GM23338 (cell line): ENCODE measurements at places on chromosomes 16 and 17.

DNA sequence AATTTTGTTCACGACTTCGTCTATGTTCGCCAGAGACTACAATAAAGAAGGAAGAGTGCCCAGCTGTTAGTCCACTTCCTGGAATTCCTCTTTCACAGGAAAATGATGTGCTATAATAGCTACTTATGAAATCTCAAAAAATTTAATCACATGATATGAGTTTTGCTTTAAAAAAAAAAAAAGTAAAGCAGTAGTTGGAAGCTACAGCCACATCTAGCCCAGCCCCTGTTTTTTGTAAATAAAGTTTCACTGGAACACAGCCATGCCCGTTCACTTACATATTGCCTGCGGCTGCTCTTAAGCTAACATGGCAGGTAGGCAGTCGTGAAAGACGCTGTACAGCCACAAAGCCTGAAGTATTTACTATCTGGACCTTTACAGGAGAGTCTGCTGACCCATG lies 15.3 kb downstream of the VPS53 start:
- H3K27ac ChIP-seq = no peak overlapping the region
- 0 out of 2 replicates have a peak, but pooled peaks cover 4% of the 10 kb centered on the region for H3K36me3 ChIP-seq
- H3K4me1 ChIP-seq = 0 out of 2 replicates have a peak, but pooled peaks cover 2% of the 10 kb centered on the region
- no peak overlapping the region for H3K4me3 ChIP-seq

DNA sequence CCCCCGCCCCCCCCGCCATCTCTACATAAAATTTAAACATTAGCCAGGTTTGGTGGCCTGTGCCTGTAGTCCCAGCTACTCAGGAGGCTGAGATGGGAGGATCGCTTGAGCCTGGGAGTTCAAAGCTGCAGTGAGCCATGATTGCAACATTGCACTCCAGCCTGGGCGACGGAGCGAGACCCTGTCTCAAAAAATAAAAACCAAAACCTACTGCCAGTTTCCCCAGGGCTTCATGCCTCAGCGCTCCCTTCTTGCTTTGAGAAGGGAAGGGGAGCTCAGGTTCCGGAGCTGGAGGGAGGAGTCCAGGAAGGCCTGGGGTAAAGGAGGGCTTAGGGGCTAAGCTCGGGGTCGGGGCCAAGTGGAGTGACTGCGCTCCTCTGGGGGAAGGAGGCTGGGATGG lies 20.5 kb downstream of the PLCD3 start:
- peaks cover 4% of the 10 kb centered on the region; the same call in 1 of the 2 replicates for H3K4me1 ChIP-seq
- no peak for DNase-seq
- H3K4me3 ChIP-seq = no peak overlapping the region
- no peak overlapping the region for H3K27ac ChIP-seq
- H3K36me3 ChIP-seq = no peaks in the 10 kb centered on the region
- no peaks in the 10 kb centered on the region for H3K27me3 ChIP-seq

DNA sequence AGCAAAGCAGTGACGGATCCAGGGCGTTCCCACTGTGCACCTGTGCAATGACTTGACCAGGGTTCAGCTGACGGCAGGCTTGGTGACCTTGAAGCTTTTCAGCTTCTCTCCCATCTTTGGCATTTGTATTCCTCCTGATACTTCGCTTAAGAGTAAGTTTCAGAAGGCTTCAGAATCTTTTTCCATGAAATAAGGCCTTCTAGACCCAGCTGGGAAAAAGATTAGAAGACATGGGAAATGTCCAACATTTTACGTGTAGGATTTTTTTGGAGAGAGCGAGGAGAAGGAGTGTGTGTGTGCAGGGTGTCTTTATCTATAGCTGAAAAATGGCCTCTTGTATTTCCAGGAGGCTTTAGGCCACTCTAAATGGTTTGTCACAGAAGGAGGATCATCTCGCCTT lies 104.1 kb downstream of the BANP start:
- H3K27me3 ChIP-seq = no peaks in the 10 kb centered on the region
- H3K36me3 ChIP-seq = no peaks in the 10 kb centered on the region; the same call in 1 of the 2 replicates
- H3K4me3 ChIP-seq = no peak overlapping the region
- no peak for DNase-seq

DNA sequence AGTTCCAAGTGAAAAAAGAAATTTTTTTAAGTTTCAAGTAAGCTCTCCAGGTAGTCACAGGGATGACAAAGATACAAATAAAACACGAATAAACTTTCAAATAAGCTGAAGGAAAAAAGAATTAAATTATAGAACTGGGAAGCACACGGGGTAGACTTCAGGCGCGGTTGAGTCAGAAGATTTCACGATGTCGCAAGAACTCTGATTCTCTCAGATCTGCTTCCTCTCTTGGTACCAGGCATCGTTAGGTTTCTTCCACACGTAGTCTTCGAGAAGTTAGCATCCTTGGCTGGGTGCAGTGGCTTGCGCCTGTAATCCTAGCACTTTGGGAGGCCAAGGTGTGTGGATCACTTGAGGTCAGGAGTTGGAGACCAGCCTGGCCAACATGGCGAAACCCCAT lies 784.1 kb upstream of the RBFOX1 start:
- no peaks in the 10 kb centered on the region for H3K4me1 ChIP-seq
- H3K4me3 ChIP-seq = no peak overlapping the region
- DNase-seq = no peak
- H3K36me3 ChIP-seq = no peaks in the 10 kb centered on the region
- no peaks in the 10 kb centered on the region for H3K27me3 ChIP-seq

- H3K36me3 ChIP-seq = peaks cover 15% of the 10 kb centered on the region
- DNase-seq = no peak
- no peaks in the 10 kb centered on the region for H3K27me3 ChIP-seq
- peak overlapping the region; percentile 7; the same call in 1 of the 2 replicates for H3K4me3 ChIP-seq
Observed at GRCh38 chr17:21036361-21036881, 6.4 kb downstream of the USP22 start.

- H3K36me3 ChIP-seq = no peaks in the 10 kb centered on the region
- DNase-seq = no peak
- no peak overlapping the region for H3K4me3 ChIP-seq
- no peaks in the 10 kb centered on the region for H3K27me3 ChIP-seq
- peaks cover 60% of the 10 kb centered on the region for H3K4me1 ChIP-seq
- no peak overlapping the region for H3K27ac ChIP-seq
Observed at GRCh38 chr17:32517982-32518381, 31.2 kb downstream of the CDK5R1 start.

DNA sequence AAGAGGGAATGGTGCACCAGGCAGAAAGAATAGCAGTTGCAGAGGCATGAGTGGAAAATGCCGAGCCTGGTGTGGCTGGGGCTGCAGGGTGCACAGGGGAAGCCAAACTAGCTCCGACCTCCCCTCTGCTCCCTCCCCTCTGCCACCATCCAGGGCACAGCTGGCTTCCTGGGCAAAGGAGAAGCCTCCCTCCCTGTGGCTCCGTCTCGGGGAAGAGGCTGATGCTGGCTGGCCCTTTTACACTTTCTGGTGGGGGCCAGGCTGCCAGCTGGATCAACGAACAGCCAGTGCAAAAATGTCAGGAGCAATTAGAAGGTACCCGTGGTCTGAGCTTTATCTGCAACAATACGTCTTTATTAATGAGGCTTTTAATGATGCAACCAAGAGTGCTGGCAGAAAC lies 37.1 kb upstream of the KCNJ12 start:
- H3K27ac ChIP-seq = no peak overlapping the region
- DNase-seq = no peak
- H3K27me3 ChIP-seq = no peaks in the 10 kb centered on the region
- no peak overlapping the region for H3K4me3 ChIP-seq
- no peaks in the 10 kb centered on the region for H3K36me3 ChIP-seq
- no peaks in the 10 kb centered on the region for H3K4me1 ChIP-seq

DNA sequence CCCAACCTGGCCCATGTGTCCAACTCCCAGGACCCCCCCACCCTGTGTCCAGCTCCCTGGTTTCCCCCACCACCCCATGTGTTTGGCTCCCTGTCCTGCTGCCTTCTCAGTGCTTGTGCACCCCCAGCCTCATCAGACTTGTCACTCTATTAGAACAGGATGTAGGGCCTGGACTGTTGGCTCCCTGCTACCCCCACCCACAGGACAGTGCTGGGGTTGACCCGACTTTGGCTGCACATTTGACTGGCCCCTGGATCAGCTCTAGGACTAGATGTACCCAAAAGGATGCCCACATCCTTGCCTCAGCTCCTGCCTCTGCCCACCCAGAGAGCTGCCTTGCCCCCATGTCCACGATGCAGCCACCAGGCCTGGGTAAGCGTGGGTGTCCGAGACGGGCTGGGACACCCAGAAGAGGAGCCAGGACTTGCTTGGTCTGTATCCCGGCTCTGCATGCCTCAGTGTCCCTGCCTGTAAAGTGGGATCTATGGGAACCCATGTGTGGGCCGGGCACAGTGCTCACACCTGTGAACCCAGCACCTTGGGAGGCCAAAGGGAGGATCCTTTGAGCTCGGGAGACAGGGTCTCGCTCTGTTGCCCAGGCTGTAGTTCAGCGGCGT lies 1.5 kb upstream of the CCDC57 start:
- H3K4me3 ChIP-seq = no peak overlapping the region
- H3K27me3 ChIP-seq = peaks cover 31% of the 10 kb centered on the region
- DNase-seq = no peak
- H3K4me1 ChIP-seq = no peaks in the 10 kb centered on the region
- H3K36me3 ChIP-seq = no peaks in the 10 kb centered on the region
- no peak overlapping the region for H3K27ac ChIP-seq

GRCh38 chr17:2085648-2085949 lies 30.7 kb downstream of the HIC1 start:
- no peaks in the 10 kb centered on the region for H3K36me3 ChIP-seq
- no peak overlapping the region for H3K27ac ChIP-seq
- H3K4me1 ChIP-seq = peaks cover 12% of the 10 kb centered on the region
- H3K27me3 ChIP-seq = no peaks in the 10 kb centered on the region
- DNase-seq = no peak

DNA sequence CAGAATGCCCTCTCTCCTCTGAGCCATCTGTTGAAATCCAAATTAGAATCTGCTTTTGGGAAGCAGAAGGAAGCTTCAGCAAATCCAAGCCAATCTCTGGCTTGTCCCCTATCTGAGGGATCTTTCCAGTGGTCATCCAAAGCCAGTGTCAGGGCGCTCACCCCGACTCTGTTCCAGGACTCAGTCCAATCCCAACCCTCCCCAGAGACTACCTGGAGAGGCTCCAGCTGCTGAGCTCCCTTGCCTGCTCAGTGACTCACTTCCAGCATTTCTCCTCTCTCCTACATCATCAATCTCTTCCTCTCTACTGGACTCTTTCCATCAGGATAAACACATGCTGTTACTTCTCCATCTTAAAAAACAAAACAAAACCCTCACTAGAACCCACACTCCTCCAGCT lies 2.4 kb downstream of the MATCAP1 start:
- peaks cover 38% of the 10 kb centered on the region for H3K27me3 ChIP-seq
- H3K4me1 ChIP-seq = peaks cover 24% of the 10 kb centered on the region
- H3K36me3 ChIP-seq = no peaks in the 10 kb centered on the region
- H3K4me3 ChIP-seq = no peak overlapping the region
- no peak for DNase-seq

GRCh38 chr16:23131931-23132621 lies 17.2 kb downstream of the USP31 start:
- H3K27ac ChIP-seq = no peak overlapping the region
- H3K36me3 ChIP-seq = no peaks in the 10 kb centered on the region
- H3K4me1 ChIP-seq = peaks cover 17% of the 10 kb centered on the region
- no peak overlapping the region for H3K4me3 ChIP-seq

GRCh38 chr17:57429966-57430365 lies 173.6 kb downstream of the MSI2 start:
- no peak for DNase-seq
- H3K27me3 ChIP-seq = no peaks in the 10 kb centered on the region

DNA sequence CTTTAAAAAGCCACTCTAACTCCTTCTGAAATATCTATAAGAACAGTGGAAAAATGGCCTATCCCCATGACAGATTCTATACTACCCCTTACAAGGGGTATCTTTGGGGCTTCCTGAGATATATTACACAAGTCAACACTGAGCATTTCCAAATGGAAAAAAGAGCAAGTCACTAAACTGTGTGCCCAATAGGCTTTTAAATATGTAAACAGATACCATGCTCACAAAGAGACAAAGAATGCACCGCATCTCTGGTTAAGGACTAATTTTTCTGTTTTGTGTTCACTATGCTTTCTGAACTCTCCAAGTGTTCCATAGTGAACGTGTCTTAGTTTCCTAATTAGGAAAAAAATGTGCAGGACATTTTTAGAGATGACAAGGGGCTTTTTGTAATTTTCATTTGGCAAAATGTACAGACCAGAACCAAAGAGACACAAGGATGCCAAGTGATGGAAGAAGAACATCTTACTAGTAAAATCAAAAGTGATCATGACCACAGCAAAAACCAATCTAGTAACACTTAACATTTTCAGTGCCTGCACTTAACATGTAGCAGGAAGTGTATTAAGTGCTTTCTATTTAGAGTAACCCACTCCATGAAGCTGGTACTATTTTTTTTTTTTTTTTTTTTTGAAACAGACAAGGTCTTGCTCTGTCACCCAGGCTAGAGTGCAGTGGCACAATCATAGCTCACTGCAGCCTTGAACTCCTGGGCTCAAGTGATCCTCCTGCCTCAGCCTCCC lies 21.5 kb downstream of the MYH11 start:
- H3K27ac ChIP-seq = no peak overlapping the region
- DNase-seq = no peak
- no peaks in the 10 kb centered on the region for H3K36me3 ChIP-seq
- H3K27me3 ChIP-seq = no peaks in the 10 kb centered on the region
- H3K4me1 ChIP-seq = no peaks in the 10 kb centered on the region

GRCh38 chr16:66937725-66938337 lies 2.5 kb downstream of the CES2 start:
- no peak overlapping the region for H3K4me3 ChIP-seq
- H3K4me1 ChIP-seq = peaks cover 8% of the 10 kb centered on the region
- no peaks in the 10 kb centered on the region for H3K36me3 ChIP-seq
- H3K27me3 ChIP-seq = peaks cover 27% of the 10 kb centered on the region
- H3K27ac ChIP-seq = no peak overlapping the region

GRCh38 chr16:84763629-84764028 lies 56.2 kb upstream of the CRISPLD2 start:
- no peaks in the 10 kb centered on the region for H3K4me1 ChIP-seq
- DNase-seq = peak; percentile 42
- H3K27me3 ChIP-seq = no peaks in the 10 kb centered on the region; the same call in 1 of the 2 replicates
- peaks cover 62% of the 10 kb centered on the region for H3K36me3 ChIP-seq

DNA sequence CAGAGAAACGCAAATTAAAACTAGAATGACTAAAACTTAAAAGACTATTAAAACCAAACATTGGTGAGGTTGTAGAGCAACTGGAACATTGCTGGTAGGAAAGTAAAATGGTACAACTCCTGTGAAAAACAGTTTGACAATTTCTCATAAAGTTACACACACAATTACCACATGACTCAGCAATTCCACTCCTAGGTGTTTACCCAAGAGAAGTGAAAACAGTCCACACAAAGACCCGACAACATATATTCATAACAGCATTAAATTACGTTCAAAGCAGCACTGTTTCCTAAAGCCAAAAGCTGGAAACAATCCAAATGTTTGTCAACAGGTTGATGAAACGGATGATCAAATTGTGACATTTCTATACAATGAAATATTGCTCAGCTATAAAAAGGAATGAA lies 26.5 kb upstream of the ALOX12 start:
- no peak for DNase-seq
- H3K4me1 ChIP-seq = no peaks in the 10 kb centered on the region
- no peak overlapping the region for H3K27ac ChIP-seq
- no peak overlapping the region for H3K4me3 ChIP-seq
- H3K36me3 ChIP-seq = no peaks in the 10 kb centered on the region
